ENCODE measurements at places on chromosomes 1 and 21. TPM values are rescaled to one million over a fixed set of nuclear protein-coding genes. Genes with fewer than 3 reads are reported as not detected.

The PLA2G4A gene
- 12.3 TPM for total RNA-seq

- H3K27ac ChIP-seq, result no peak overlapping the region
- H3K4me3 ChIP-seq, result no peak overlapping the region
- no peaks in the 10 kb centered on the region for H3K36me3 ChIP-seq
- H3K4me1 ChIP-seq, result no peaks in the 10 kb centered on the region
- H3K27me3 ChIP-seq, result no peaks in the 10 kb centered on the region
These were observed 1814.0 kb downstream of the PLA2G4A start for GRCh38 chr1:188642704-188643103.

The LMOD1 gene
- total RNA-seq, result 17.1 TPM

DNA sequence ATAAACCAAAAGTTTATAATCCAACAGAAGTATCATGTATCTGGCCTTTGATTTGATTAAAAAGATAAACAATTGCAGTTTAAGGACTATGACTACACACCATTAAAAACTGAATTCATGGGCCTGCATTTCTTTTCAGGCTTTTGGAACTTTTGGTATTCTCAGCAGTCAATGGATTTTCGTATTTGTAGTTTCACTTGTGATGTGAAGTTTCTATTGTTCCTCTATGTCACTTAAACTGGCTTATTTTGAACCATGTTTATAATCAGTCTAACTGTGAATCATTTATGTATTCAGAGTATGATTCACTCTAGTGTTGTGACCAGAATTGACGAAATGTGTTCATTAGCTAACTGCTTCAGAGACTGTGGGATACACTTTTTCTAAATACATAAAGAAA, 132.9 kb downstream of the COQ8A start:
- no peaks in the 10 kb centered on the region for H3K27me3 ChIP-seq
- H3K36me3 ChIP-seq, result peaks cover 7% of the 10 kb centered on the region
- peaks cover 3% of the 10 kb centered on the region for H3K4me1 ChIP-seq
- H3K27ac ChIP-seq, result peak overlapping the region; percentile 21
- H3K4me3 ChIP-seq, result no peak overlapping the region

DNA sequence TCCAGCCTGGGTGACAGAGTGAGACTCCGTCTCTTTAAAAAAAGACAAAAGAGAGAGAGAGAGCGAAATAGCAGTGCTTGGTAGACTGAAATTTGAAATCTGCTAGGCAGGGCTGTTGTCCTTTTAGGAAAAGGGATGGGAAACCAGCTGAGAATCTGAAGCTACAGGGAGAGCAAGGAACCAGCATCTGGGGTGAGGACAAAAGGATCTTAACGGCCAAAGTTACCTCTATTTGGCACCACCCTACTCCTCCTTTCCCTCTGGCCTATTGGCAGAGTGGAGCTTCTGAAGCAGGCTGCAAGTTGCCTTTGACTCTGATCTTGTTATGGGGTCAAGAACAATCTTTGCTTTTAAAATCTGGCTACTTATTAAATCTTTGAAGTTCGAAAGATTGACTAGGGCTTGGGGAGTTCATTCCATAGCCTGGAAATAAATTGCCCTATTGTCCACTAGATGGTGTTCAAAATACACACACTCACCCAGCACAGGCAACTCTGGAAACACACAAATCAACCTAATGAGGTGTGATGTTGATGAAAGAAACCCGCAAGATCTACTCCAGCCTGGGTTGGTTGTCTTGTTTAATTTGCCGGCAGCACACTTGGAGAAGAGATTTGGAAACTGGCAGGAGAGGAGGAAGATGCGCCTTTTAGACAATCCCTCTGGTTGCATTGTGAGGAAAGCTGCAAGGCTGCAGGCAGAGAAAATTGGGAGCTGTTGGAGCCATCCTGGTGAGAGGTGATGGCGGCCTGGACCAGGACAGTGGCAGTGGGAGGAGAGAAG, 16.5 kb upstream of the PARP1 start:
- H3K27me3 ChIP-seq, result peaks cover 2% of the 10 kb centered on the region
- DNase-seq, result peak; percentile 92
- H3K27ac ChIP-seq, result no peak overlapping the region
- no peak overlapping the region for H3K4me3 ChIP-seq
- H3K36me3 ChIP-seq, result no peaks in the 10 kb centered on the region

The TNFRSF1B gene
- total RNA-seq, result 11.2 TPM

GRCh38 chr1:53681977-53682685, 56.8 kb downstream of the GLIS1 start:
- no peak overlapping the region for H3K4me3 ChIP-seq
- no peak overlapping the region for H3K27ac ChIP-seq
- peak; percentile 69 for DNase-seq
- H3K4me1 ChIP-seq, result no peaks in the 10 kb centered on the region
- H3K27me3 ChIP-seq, result no peaks in the 10 kb centered on the region

GRCh38 chr1:70427976-70428375, 16.9 kb downstream of the CTH start:
- peaks cover 3% of the 10 kb centered on the region for H3K36me3 ChIP-seq
- no peak for DNase-seq
- H3K4me1 ChIP-seq, result no peaks in the 10 kb centered on the region
- no peaks in the 10 kb centered on the region for H3K27me3 ChIP-seq

DNA sequence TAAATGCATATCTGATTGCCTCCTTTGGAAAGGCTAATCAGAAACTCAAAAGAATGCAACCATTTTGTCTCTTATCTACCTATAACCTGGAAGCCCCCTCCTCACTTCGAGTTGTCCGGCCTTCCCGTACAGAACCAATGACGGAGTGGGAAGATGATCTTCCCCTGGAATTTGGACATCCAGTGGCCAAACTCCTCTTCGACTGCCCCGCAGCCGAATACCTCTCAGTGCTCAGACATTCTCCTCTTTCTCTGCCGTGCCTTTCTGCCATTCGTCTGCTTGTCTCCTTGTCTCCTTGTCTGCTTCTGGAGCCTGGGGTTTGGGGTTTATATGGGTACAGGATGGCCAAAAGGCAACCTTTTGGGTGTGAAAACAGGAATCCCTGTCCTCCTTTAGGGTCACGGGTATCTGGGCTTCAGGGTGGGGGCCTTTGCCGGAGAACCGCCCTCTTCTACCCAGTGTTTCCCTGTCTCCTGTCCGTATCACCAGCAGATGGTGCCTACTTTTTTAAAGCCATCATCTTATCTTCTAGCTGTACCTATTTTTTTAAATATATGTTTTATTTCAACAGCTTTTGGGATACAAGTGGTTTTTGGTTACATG, 35.9 kb upstream of the RAB4A start:
- DNase-seq, result no peak
- H3K27me3 ChIP-seq, result peaks cover 5% of the 10 kb centered on the region
- H3K36me3 ChIP-seq, result no peaks in the 10 kb centered on the region
- no peak overlapping the region for H3K27ac ChIP-seq

- no peaks in the 10 kb centered on the region for H3K36me3 ChIP-seq
- peak overlapping the region; percentile 80 for H3K4me3 ChIP-seq
- H3K27me3 ChIP-seq, result peaks cover 8% of the 10 kb centered on the region
These were observed 1.1 kb downstream of the ADGRB2 start for GRCh38 chr1:31762726-31763670.

DNA sequence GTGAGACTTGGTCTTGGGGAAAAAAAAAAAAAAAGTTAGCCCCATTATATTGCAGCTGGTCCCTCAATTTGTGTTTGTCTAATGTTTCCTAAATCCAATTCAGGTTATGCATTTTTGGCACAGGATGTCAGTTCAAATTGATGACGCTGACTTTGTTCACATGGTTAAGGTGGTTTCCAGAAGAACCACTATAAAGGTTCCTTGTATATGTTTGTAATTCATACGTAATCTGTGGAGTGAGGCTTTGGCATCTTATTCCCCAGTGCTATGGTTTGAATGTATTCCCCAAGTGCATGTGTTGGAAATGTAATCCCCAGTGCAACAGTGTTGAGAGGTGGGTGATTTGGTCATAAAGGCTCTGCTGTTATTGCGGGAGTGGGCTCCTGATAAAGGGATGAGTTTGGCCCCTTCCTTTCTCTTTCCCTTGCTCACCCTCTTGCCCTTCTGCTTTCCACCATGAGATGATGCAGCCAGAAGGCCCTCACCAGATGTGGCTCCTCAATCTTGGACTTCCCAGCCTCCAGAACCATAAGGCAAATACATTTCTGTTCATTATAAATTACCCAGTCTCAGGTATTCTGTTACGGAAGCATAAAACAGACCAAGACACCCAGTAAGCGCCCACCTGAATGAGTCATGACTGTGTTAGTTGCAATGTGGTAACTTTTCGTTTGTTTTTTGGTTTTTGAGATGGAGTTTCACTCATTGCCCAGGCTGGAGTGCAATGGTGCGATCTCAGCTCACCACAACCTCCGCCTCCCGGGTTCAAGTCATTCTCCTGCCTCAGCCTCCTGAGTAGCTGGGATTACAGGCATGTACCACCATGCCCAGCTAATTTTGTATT, 19.5 kb upstream of the HLCS start:
- DNase-seq, result no peak
- H3K4me3 ChIP-seq, result no peak overlapping the region
- H3K27ac ChIP-seq, result no peak overlapping the region
- H3K36me3 ChIP-seq, result no peaks in the 10 kb centered on the region

DNA sequence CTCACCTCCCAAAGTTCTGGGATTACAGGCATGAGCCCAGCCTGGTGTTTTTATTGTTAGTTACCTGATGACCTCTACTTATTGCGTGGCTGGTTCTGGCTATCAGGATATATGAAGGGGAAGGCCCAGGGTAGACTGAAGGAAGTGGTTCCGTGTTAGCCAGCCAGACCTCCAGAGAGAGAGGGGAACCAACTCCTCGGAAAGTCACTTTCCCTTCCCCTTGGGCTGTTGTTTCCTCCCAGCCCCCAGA, 2.5 kb upstream of the RCSD1 start:
- no peaks in the 10 kb centered on the region for H3K36me3 ChIP-seq
- DNase-seq, result no peak
- no peaks in the 10 kb centered on the region for H3K27me3 ChIP-seq
- H3K4me1 ChIP-seq, result no peaks in the 10 kb centered on the region
- H3K4me3 ChIP-seq, result no peak overlapping the region

- H3K27ac ChIP-seq, result no peak overlapping the region
- H3K27me3 ChIP-seq, result no peaks in the 10 kb centered on the region
- peaks cover 12% of the 10 kb centered on the region for H3K4me1 ChIP-seq
- no peak overlapping the region for H3K4me3 ChIP-seq
- no peaks in the 10 kb centered on the region for H3K36me3 ChIP-seq
- DNase-seq, result no peak
These were observed 8.6 kb downstream of the ITGB2 start for GRCh38 chr21:44912158-44912473.

DNA sequence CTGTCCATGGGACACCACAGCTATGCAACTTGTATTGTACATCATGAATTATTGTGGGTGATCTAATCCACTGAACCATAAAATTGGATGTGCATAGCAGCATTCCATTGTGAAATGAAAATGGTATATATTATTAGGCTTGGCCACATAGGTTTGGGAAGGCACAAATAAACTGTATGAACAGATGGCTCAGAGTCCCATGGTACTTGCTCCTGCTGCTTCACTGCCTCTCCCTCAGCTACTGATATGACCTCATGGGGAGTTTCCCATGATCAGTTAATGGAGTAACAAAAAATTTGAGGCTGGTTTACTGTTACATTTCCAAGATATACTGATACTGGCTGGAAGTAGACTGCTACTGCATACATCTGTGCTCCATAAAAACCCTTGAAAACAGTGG, 152.7 kb upstream of the NEGR1 start:
- DNase-seq, result no peak
- no peaks in the 10 kb centered on the region for H3K27me3 ChIP-seq
- H3K27ac ChIP-seq, result no peak overlapping the region
- H3K4me1 ChIP-seq, result peaks cover 23% of the 10 kb centered on the region

The BACH1 gene
- total RNA-seq, result 189 TPM

- H3K36me3 ChIP-seq, result no peaks in the 10 kb centered on the region
- H3K27ac ChIP-seq, result no peak overlapping the region
These were observed 118.7 kb downstream of the CASZ1 start for GRCh38 chr1:10677491-10678391.

DNA sequence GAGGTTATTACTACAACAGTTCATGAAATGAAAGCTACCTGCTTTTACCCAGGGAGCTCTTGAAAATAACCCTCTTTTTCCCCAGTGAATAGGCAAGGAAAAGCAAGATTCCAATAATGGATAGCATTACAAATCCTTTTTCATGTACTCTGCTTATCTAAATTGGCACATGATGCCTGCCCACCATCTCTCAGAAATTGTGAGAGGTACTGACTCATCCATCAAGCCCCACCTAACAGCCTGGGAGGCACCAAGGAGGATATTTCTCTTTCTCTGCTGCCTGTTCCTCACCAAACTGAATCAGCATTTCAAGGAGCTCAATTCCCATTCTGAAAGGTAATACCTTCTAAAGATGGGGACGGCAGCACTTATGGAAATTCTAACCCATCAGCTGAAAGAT, 34.4 kb downstream of the PALMD start:
- H3K4me3 ChIP-seq, result no peak overlapping the region
- no peak for DNase-seq
- H3K27ac ChIP-seq, result peak overlapping the region; percentile 43
- no peaks in the 10 kb centered on the region for H3K36me3 ChIP-seq

The CACNA1S gene
- not detected for total RNA-seq

DNA sequence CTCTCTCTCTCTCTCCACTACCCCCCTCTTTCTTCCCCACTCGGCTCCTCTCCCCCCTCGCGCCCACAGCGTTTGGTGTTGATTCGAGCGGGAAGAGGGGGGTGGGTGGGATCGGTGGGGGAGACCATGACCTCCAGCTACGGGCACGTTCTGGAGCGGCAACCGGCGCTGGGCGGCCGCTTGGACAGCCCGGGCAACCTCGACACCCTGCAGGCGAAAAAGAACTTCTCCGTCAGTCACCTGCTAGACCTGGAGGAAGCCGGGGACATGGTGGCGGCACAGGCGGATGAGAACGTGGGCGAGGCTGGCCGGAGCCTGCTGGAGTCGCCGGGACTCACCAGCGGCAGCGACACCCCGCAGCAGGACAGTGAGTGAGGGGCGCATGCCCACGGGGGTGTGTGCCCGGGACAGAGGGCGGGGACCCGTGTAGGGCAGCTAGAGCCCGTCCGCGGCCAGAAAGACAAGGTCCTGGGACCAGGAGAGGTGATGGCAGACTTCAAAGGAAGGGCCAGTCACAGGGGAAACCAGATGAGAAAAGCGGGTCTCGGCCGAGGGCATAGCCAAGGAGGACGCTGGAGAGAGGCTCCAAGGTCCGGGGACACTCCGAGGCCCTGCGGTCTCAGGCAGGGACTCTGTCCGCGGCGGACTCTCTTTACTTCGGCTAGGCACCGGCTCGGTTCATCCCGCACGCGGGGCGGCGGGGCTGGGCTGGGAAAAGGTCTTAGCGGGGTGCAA, at the start of gene PRRX1:
Gene PRRX1 (plus strand): TSS at position 39 of the 735 bp plus-strand sequence. CDS start 88 bp downstream, at position 127.
- peak within 1 kb of the TSS; percentile 88 for H3K27ac ChIP-seq
- H3K4me3 ChIP-seq, result peak within 1 kb of the TSS; percentile 100
- H3K4me1 ChIP-seq, result peaks cover 26% of the 10 kb centered on the region
- DNase-seq, result peak; percentile 86

All from osteoblast (primary cell).